ENCODE measurements at places on chromosomes 7 and 10. TPM values are rescaled to one million over a fixed set of nuclear protein-coding genes. Genes with fewer than 3 reads are reported as not detected.

The POMZP3 gene
- total RNA-seq, result 7.5 TPM

GRCh38 chr10:46283580-46284285 lies 3.1 kb upstream of the ANTXRL start:
- peak; percentile 37 for DNase-seq

DNA sequence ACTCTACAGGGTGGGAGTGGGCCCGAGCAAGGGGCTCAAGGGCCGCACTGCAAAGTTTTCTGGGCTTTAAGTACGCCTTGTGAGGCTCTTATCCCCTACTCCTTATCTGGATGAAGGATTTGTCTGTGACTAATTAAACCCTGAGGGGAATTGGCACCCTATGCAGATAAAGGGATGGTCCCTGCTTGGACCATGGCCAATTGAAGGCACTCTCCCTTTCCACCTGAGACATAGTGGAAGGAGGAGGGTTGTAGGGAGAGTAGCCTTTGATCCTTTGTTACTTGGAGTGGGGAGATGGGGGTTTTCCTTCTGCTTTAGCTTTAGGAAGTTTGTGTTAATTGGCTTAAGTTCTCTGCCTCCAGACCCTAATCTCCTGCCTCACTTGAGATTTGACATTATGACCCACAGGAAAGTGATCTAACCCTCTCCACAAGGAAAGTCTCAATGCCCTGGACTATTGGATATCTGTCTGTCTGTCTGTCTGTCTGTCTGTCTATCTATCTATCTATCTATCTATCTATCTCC lies 1158.8 kb upstream of the SORCS1 start:
- DNase-seq, result no peak

The NXPH1 gene
- total RNA-seq, result not detected

DNA sequence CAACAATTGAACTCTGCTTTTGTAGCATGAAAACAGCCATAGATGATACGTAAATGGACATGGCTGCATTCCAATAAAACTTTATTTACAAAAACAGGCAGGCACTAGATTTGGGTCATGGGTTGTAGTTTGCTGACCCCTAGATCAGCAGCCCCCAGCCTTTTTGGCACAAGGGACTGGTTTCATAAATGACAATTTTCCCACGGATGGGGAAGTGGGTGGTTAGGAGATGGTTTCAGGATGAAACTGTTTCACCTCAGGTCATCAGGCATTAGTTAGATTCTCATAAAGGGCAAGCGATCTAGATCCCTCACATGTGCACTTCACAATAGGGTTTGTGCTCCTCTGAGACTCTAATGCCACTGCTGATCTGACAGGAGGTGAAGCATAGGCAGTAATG lies 16.5 kb upstream of the ANK3 start:
- no peak for DNase-seq

The C7orf33 gene
- total RNA-seq, result not detected

The TMEM236 gene
- total RNA-seq, result 0.51 TPM

GRCh38 chr10:89019569-89020327 lies 29.1 kb downstream of the FAS start:
- DNase-seq, result no peak

GRCh38 chr10:7817984-7818294 lies 366 bp upstream of the TAF3 start:
- no peak for DNase-seq

DNA sequence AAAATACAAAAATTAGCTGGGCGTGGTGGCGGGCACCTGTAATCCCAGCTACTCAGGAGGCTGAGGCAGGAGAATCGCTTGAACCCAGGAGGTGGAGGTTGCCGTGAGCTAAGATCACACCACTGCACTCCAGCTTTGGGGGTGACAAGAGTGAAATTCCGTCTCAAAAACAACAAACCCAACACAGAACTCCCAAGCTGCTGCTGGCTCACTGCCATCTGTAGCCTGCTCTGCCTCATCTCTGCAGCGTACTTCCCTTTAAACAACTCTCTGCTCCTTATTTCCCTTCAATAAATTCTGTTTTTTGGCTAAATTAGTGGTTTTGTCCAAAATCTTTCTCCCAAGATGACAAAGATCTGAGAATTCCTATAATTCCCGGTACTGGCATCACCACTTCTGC lies 189.2 kb upstream of the GALNT17 start:
- DNase-seq, result no peak

- peak; percentile 68 for DNase-seq
Observed at GRCh38 chr7:2528481-2529095, 9.0 kb downstream of the LFNG start.

The CYP26A1 gene
- not detected for total RNA-seq

DNA sequence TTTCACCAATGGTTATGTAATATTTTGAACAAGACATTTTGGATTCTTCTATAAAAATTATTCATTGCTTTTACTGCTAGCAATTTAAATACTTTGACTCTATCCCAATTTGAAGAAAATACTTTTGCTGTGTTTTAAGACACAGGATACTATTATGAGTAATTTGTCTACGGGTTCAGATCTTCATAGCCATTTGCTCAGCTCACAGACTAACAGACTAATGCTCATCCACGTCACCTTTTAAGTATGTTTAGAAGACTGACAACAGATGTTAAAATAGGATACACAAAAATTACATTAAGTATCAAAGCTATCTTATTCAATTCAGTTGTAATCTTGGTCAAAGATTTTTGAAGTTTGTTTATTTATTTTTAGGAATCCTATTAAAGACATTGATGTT lies 251.3 kb upstream of the CHRM2 start:
- no peak for DNase-seq

- DNase-seq, result peak; percentile 86
Observed at GRCh38 chr10:17851611-17852010, 42.5 kb downstream of the MRC1 start.

- DNase-seq, result no peak
Observed at GRCh38 chr7:214410-215212, 22.2 kb downstream of the FAM20C start.

The SEMA3A gene
- total RNA-seq, result 1.7 TPM

The NEBL gene
- 666 TPM for total RNA-seq

DNA sequence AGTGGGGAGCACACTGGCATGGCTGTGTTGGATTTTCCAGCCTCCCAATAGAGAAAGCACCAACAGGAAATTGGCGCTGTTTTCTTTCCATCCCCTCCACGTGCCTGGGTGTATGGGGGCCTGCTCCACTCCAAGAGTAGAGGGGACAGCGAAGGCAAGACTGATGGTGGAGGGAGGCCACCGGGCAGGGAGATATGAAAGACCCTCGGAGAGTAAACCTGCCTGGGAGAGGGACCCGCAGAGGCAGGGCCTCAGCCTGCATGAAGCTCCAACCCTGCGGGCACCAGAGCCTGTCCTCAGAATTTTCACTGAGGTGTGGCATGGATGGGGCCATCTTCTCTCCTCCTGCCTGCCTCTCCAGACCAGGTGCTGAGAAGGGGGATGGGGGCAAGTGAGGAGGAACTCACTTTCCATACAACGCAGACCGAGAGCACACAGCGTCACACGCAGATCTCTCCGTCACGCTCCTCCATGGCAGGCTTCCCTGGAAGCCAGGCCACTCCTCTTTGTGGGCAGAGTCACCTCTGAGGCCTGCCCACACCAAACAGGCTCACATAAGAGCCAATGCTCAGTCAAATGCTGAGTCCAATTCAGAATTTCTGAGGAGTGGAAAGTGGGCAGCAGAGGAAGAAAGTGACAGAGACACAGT lies 18.8 kb downstream of the ANXA11 start:
- DNase-seq, result peak; percentile 68

GRCh38 chr7:113179313-113179712 lies 61.0 kb upstream of the SMIM30 start:
- no peak for DNase-seq

The CABCOCO1 gene
- total RNA-seq, result not detected
